ENCODE measurements at places on chromosomes 5 and 9.

GRCh38 chr5:96036301-96036700 lies 74.7 kb upstream of the ELL2 start:
- no peak for DNase-seq

- no peak for DNase-seq
Measured at GRCh38 chr5:31218978-31219377, 25.5 kb downstream of the CDH6 start.

DNA sequence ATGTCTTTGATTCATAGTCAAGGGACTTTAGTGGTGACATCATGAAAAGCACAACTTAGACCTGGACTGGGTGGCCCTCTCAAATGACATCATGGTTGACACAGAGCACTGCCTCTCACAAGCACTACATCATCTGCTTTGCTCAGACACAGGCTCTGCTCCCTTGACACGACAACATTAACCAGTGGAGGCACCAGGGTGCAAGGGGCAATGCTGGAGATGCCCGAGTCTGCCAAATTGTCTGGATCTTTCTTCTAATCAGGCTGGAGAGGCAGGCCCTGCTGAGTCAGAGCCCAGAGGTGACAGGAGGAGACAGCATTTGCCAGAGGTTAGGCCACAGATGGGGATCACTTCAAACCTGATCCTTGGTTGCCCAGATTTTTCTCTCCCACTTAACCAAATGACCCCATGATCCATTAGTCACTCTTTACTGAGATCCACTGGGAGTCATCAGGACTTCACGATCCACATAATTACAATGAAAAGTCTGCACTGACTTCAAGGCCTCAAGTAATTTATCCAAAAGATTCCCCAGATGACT lies 174.4 kb downstream of the SLIT3 start:
- no peak for DNase-seq

DNA sequence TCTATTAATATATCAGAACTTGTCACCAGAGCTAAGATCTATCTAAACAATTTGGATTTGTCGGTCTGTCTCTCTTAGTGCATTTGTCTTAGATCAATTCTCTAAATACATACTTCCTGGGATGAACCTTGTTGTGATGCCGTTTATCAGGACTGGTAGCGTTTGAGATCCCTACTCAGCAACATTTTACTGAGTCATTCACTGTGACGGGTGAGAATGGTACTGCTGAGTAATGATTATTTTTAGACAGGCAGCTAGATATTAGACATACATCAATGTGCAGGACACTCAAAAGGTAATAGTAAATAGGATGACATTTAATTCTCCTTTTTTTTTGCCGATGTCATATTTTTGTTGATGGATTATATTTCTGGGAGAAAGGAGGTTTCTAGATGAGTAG lies 209.0 kb downstream of the CSNK1G3 start:
- DNase-seq, result no peak

GRCh38 chr5:133885566-133885965 lies 82.9 kb downstream of the C5orf15 start:
- DNase-seq, result no peak

DNA sequence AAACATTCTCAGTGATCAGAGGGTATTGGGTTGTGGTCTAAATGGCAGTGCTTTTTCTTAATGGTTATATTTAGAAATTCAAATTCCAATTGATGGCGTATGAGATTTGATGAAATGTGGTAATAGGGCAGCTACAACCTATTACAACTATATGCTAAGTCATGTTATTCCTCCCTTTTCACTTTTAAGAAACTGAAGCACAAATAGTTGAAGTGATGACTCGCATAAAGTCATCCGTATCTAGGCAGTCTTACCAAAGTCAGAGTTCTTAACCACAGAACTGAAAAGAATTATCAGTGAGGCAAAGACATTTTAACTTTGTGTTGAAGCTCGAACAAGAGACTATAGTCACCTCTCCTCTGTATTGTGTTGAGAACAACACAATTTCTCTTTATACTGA lies 28.2 kb downstream of the C9orf152 start:
- DNase-seq, result no peak

DNA sequence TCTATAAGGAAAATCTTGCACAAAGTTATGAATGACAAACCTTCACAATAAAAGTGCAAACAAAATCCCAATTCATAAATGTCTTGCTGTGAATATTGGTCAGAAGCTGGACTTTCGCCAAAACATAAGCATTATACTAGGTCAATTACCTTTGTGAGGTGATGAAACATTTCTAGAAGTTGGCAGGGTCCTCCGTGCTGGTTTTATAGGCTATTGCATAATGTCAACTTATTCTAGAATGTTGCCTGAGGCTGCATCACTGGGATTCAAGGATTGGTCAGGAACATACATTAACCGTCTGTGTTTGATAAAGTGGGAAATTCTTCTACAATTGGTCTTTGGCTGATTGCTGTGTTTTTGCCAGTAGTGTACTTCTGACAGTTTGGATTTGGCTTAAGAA lies 49.8 kb upstream of the PALM2AKAP2 start:
- no peak for DNase-seq

DNA sequence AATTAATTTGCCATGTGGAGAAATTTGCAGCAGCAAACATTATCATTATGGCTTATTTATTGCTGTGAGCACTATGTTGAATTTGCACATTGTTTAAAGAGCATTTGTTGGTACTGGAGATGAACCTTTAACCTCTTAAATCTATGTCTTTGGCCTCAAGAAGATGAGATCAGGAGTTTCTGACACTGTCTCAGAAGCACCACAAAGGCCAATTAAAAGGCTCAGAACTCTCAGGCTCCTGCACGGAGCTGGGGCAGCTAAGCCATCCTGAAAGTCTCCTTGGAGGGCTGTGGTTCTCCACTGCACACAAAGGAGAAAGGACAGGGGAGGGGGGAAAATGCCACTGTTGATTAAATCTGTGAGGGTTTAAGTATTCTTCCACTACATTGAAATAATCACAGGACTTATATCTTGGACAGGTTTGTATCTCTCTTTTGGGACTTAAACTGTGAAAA lies 33.1 kb downstream of the ZNF366 start:
- DNase-seq, result no peak

DNA sequence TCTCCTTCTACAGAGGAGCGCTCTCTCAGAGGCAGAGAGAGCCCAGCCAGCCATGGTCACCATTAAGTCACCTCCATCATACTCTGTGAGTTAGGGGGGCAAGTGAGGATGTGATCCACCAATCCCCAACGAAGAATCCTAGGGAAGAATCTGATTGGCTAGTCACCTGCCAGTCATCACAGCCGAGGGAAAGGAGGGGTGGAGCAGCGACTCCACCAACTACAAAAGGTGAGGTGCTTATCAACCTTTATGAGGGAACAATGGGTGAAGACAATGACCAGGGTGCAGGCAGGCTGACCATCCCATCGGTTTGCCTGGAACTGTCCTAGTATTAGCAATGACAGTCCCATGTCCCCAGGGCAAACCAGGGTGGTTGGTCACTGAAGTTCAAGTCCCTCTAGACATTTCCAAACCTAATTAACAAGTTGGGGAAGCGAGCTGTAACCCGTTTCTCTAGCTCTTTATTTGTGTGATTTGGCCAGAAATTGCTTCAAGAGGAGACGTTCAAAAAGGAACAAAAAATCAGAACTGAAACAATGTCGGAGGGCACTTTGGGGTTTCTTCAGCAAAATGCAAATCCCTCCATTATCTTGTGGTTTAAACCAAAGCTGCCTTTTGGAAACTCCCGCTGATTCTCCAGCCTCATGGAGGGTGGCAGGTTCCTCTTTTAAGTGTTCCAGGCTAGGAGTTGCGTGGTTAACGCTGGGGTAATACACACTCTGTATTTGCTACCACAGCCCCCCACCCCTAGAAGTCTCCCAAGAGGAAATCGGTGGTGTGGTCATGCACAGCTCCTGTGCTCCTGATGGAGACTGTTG lies 18.8 kb upstream of the FCN1 start:
- DNase-seq, result no peak

- DNase-seq, result no peak
Measured at GRCh38 chr9:114060070-114060469, 18.0 kb downstream of the AMBP start.

- DNase-seq, result no peak
Measured at GRCh38 chr9:3337515-3338225, 188.1 kb downstream of the RFX3 start.

DNA sequence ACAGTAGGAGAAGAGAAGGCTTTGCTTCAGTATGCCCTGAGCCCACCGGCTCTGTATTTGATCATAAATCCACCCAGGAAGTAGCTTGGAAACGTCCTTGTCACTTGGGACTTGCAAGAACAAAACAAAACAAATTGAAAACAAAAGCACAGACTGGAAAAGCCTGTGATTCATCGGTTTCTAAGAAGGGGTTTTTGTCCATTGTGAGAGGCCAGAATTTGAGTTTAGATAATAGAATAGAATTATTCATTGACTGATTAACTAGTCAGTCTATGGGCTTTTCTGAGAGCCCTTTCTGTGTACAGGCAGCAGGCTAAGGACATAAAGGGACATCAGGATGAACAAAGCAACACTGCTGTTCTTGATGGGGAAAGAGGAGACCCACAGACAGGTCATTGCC lies 424.8 kb downstream of the IRX1 start:
- no peak for DNase-seq

DNA sequence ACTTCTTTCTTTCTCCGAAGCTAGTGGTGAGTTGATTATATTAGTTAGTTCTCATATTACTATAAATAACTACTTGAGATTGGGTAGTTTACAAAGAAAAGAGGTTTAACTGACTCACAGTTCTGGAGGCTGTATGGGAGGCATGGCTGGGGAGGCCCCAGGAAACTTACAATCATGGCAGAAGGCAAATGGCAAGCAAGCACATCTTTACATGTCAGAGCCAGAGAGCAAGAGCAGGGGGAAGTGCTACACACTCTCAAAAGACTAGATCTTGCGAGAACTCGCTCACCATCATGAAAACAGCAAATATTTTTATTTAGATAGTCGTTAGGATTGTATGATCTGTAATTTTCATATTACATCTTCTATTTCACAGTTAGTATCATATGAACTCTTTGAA lies 711.2 kb downstream of the PTPRD start:
- no peak for DNase-seq

DNA sequence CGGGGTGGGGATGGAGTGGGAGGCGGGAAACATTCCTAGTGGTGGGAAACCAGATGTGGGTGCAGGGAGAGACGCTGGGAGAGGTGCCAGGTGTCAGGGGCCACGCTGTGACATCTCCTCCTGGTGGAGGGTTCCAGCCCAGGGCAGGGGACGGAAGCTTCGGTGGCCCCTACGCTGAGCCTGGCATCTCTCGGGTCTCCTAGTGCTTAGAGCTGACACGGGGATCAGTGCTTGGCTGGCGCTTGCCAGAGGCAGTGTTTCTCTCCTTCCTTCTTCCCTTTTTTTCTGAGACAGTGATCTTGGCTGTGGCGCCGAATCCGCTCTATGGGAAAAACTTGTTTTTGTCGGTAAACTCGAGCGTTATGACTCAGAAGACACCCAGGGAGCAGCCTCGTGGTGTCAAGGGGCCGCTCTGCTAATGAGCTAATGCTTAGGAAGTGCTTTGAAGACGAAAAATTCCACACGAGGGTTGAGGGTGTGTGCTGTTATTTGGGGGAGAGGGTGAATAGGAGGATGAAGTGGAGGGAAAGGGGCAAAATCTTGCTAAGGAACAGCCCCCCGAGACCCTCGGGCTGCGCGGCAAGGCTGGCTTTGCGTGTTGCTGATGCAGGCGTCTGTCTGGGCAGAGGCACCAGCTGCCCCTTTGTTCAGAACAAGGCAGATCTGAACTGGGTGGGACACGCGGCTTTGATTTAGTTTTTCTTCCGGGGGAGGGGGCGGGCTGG lies 20.4 kb upstream of the IER5L start:
- no peak for DNase-seq

DNA sequence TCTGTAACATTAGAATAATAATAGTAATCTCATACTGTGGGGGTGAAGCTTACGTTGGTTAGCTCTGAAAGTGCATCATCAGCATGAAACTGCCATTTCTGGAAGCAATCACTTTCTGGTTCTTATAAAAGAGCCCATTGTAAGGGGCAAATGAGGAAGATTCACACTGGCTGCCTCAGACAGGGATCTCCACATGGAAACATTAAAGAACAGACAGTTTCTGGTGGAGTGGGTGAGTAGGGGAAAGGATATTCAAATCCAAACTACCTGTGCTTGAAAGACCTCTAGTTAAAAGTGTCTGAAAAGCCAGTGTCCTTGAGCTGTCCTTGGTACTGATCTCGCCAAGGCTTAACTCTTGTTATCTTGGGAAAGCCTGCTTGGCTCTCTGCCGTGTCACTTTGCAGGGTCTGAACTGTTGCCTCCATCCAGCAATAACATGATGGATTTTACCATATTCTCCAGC lies 19.1 kb upstream of the SLC31A2 start:
- DNase-seq, result no peak

DNA sequence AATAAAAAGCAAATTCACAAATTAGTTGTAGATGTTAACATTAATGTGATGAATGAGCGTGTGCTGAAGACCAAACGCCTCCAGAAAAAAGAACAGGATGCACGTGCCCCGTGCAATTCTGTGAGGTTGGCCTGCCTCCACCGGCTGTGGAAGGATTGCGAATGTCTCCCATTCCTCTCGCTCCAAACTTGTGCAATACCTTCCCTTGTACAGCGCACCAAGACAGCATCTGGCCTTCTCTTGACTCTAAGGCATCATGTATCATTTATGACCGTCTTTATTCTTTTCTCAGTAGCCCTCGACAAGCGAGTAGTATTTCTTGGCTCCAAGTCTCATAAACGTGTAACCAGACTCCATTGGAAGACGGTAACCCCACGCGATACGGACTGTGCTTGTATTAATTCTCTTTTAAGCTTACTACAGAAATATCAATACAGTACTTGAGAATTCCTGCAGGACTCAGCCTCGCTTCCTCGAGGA lies 1.5 kb upstream of the TESK1 start:
- DNase-seq, result no peak

GRCh38 chr5:167511-167910 lies 23.8 kb upstream of the LRRC14B start:
- no peak for DNase-seq

DNA sequence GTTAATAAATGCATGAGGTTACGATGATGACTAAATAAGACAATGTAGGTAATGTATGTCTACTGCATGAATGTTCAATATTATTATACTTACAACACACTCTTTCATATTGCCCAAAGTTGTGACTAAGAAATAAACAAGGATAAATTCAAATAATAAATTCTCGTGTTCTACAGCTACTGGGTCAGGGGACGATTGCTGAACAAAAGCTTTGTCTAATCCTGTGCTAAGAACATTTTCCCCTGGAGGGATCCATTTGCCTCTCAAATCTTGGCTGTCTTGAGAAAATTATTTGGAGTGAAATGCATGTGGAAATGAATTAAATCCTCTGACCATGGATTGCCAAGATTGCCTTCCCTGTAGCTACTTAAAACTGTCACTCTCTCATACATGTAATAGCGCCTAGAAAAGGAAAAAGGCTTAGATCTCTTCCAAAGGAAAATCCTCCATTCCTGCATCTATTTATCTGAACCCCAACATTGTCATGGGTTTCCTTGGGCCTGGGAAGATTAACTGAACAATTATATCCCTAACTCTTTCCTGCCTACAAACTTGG lies 893.8 kb upstream of the ACO1 start:
- DNase-seq, result no peak
